ENCODE measurements at places on chromosomes 1 and 21. TPM values are rescaled to one million over a fixed set of nuclear protein-coding genes. Genes with fewer than 3 reads are reported as not detected.

The SPSB1 gene
- total RNA-seq: 21.6 TPM

The SELENBP1 gene
- total RNA-seq: 3.1 TPM

DNA sequence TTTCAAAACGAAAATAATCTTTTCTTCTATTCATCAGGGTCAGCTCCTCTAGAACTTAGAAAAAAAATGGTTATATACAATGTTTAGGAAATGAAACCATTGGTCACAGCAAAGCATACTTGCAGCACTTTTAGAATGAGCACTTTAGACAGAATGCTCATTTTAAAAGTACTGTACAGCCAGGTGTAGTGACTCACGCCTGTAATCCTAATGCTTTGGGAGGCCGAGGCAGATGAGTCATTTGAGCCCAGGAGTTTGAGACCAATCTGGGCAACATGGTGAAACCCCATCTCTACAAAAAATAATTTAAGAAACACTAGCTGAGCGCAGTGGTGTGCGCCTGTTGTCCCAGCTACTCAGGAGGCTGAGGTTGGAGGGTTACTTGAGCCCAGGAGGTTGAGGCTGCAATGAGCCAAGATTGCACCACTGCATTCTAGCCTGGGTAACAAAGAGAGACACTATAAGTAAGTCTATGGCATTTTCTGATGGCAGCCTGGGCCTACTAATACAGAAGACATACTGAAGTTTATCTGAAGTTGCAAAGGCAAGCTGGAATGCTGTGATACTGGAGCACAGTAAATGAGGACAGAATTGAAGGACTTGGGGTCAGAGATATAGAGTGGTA, 48.9 kb upstream of the ZNF326 start:
- no peak for DNase-seq

The HMGCS2 gene
- total RNA-seq: not detected

DNA sequence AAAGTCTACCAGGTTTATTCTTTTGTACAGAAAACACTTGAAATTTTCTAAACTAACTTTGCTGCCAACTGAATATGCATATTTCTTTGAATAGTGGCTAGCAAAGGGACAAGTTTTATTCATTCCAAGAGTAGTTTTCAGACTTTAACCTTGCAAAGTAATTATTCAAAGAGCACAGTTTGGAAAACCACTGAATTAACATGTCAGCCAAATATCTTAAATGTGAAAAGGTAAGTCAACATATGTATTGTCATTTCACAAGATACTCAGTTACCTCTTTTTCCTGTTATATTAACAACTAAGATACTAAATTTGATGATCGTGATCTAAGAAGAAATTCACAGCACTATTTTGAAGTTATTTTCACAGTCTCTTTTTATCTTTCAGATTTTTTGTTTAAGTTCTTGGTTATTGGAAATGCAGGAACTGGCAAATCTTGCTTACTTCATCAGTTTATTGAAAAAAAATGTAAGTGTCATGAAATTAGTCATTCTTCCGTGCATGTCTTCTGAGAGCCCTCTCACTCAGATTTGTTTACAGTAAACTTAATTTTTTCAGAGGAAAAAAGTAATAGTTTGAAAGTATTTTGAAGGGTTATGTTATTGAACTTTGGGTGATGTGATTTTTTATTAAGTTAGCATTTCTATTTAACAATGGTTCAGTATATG, 15.3 kb downstream of the RAB4A start:
- no peak for DNase-seq

GRCh38 chr1:162854245-162854882, 6.6 kb downstream of the CCDC190 start:
- DNase-seq: peak; percentile 90

DNA sequence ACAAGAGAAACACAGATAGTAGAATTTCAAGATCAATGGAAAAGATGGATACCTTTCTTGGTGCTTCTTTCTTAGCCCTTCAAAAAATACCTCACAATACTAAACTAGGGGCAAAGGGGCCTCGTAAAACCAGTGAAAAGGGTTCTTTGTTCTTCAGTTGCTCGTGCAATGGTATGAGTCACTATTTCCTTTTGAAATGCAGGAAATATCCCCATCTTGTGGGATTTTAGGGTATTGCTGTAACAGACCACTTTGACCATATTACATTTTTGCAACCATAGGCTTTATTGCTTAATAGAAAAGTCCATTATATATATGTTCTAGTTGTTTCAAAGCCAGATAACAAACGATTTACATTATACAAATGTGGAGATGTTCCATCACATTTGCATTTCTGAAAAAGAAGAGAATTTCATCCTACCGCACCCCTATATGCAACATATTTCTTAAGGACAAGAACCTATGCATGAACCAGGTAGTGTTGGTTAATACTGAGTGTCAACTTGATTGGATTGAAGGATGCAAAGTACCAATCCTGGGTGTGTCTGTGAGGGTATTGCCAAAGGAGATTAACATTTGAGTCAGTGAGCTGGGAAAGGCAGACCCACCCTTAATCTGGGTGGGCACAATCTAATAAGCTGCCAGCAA, 88.6 kb upstream of the PKN2 start:
- peak; percentile 55 for DNase-seq

DNA sequence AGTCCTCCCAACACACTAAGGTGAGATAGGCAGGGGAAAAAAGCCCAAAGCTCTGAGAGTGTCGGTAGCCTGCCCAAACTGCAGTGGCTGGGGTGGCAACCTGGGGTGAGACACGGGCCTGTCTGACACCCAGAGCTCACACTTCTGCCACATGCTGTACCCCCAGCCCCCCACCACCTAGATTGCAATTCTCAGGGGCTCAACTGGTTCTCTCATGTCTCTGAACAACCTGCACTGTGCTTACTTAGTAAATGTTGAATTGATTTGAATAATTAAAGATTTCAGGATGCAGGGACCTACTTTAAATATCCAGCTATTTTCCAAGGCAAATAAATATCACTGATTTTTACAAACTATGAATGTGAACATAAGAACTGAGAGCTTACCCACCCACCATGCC, 115.5 kb downstream of the EDEM3 start:
- DNase-seq: no peak

DNA sequence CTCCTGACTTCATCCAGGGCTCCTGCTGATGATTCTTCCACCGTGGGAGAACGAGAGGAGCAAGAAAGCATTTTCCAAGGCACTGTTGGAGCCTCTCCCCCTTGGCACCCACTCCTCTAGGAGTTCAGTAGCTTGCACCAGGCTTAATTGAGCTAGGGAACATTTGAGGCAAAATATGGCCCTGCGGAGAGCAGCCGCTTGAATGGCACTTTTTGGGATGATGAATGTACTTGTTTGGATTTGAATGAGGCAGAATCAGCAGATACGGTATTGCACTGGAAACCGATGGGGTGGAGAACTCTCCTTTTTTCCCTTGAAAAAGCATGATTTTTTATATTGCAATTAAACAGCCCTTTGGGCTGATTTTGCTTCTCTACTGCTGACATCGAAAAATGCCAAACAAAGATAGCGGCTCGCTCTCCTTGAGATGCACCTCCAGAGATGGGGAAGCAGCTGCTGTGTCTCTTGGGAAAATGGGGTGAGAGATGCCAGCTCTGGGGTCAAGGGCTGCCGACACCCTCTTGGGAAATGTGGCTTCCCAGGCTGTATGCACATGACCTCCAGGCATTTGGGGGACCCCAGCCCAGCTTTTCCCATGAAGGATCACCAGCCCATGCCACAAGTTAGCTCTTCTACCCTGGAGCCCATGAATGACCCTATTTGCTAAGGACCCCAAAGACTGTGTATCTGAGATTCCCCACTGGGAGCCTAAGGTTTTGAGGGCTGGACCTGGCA, 55.4 kb upstream of the LRP8 start:
- DNase-seq: no peak

GRCh38 chr1:107056426-107057196, at the start of gene PRMT6:
TSS of gene PRMT6 (plus strand) at chr1:107056674. CDS start at chr1:107056716, 42 bp downstream.
- peak; percentile 74 for DNase-seq

The TMEM269 gene
- not detected for total RNA-seq

The FCRLB gene
- 0.44 TPM for total RNA-seq

GRCh38 chr1:19220991-19221390, 10.9 kb upstream of the UBR4 start:
- peak; percentile 15 for DNase-seq

The WLS gene
- 47.9 TPM for total RNA-seq

DNA sequence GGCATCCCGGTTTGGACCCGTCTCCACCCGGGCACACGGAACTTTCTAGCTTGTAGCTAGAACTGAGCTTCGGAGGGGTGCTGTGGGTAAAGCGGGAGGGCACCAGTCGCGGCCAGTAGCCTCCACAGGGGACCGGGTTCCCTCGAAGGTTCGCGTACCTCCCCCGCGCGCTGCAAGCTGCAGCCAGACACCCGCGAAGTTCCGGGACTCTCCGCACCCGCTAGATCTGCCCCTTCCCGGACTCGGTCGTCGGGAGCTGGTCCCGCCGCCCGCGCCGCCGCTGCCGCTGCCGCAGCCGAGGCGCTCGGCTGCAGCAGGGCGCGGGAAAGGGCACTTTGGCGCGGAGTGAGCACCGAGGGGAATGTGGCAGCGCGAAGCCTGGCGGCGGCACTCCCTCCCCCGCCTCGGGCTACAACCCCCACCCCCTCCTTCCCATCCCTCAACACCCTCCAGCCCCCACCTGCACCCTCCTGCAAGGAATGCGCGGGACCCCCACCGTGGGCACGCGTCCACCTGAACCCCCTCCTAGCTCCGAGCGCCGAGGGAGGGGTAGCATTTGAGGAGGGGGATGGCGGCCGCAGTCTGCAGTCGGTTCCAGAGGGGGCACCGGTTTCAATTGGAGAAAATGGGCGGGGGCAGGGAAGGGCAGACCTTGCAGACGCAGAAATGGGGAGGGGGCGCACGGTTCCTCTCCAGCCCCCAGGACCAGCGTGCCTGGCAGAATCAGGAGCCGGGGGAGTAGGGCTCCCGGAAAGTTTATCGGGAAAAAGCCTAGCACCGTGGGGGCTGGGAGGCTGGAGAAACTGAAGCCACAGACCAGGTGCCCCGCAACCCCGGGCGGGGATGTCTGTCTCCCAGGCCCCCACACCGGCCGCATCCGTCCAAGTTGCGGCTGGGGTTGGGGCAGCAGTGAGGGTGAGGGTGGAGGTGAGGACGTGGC, 968 bp downstream of the CSMD2 start:
- DNase-seq: peak; percentile 10

The RBM11 gene
- not detected for total RNA-seq

GRCh38 chr21:25563361-25564116, 43.7 kb downstream of the MRPL39 start:
- no peak for DNase-seq

DNA sequence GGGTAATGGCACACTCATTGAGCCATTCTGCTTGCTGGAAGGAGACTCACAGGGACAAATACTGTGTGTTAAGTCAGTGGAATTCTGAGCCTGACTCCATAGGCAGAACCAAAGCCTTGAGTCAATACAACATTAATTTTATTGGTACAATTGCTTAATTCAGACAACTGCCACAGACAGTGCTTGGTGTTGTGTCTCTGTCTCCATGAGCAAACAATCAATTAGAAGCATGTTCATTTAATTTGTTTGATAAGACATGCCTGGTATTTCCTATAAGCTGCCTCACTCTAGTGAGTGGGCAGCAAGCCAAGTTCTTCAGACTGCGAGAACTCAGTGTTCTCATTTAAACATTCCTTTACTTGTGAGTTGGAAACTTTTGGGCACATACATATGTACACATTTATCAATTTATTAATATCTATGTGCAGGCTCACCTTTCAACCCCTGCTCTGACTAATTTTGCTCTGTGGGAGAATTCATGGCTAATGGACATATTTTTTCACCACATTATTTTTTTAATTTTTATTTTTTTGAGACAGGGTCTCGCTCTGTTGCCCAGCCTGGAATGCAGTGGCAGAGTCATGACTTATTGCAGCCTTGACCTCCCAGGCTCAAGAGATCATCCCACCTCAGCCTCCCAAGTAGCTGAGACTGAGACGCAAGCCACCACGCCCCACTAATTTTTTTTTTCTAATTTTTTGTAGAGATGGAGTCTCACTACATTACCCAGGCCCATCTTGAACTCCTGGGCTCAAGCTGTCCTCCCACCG, 4.5 kb upstream of the SRSF10 start:
- DNase-seq: peak; percentile 84

DNA sequence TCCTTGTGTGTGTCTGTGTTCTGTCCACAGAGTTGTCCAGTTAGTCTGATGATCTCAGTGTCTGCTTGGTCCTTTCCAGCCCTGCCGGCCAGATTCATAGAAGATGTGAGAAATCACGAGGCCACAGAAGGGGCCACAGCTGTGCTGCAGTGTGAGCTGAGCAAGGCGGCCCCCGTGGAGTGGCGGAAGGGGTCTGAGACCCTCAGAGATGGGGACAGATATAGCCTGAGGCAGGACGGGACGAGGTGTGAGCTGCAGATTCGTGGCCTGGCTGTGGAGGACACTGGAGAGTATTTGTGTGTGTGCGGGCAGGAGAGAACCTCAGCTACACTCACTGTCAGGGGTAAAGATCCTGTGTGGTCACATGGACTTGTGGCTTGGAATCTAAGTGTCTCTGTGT, 95.8 kb downstream of the OBSCN start:
- DNase-seq: no peak

GRCh38 chr1:54835131-54835898, 34.2 kb upstream of the TTC22 start:
- DNase-seq: no peak

The AVPR1B gene
- not detected for total RNA-seq

- no peak for DNase-seq
Observed at GRCh38 chr1:32801096-32801715, 16.0 kb downstream of the YARS1 start.

DNA sequence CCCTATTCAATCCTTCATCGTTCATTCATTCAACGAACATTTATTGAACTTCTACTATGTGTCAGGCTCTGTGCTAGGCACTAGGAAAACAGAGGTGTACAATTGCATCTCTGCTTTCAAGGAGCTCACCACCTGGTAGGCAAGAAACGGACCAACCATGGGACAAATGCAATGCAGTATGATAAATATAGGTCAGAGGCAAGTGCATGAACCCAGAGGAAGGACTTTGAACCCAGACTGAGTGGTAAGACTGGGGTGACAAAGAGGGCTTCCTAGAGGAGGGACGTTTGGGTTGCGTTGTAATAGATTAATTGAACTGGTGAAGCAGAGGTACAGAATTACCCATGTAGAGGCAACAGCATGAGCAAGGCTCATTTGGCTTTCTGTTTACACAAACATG, 16.4 kb downstream of the CD2 start:
- no peak for DNase-seq

DNA sequence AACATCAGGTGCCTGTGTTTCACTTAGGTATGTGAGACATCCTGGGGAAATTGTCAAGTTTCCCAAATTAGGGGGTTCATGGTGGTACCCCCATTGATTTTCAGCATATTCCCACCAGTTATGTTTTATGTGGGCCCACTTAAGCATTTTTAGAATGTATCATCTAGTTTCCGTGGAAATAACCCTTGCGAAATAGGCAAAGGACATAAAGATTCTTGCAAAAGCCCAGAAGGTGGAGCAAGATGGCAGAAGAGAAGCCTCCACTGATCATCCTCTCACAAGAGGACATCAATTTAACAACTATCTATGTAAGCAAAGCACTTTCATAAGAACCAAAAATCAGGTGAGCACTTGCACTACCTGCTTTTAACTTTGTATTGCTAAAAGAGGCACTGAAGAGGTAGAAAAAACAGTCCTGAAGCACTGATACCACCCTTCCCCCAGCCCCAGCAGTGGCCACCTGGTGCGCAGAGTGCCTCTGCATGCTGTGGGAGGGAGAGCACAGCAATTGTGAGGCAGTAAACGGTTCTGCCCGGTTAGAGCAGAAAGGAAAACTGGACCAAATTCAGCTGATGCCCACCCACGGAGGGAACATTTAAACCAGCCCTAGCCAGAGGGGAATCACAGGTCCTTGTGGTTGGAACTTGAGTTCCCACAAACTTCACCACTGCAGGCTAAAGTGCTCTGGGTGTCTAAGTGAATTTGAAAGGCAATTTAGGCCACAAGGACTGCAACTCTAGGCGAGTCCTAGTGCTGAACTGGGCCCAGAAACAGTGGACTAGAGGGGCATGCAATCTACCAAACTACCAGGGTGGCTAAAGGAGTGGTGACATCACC, 23.2 kb downstream of the MCOLN2 start:
- DNase-seq: no peak
